ENCODE measurements at places on chromosomes 6 and 20.

GRCh38 chr6:78867370-78868040, at the start of gene IRAK1BP1:
IRAK1BP1 (plus strand) TSS chr6:78867551; CDS start chr6:78867577, 26 bp downstream.
- peak; percentile 41 for DNase-seq

- DNase-seq, result no peak
These were observed 158.3 kb downstream of the SYCP2 start for GRCh38 chr20:59774921-59775686.

GRCh38 chr6:45895569-45895968, 120.1 kb downstream of the CLIC5 start:
- DNase-seq, result no peak

- DNase-seq, result no peak
These were observed 44.1 kb upstream of the TGM2 start for GRCh38 chr20:38209054-38209675.

GRCh38 chr6:23111984-23112383, 542.6 kb downstream of the HDGFL1 start:
- peak; percentile 26 for DNase-seq

GRCh38 chr6:95574811-95575210, 2.5 kb upstream of the MANEA start:
- no peak for DNase-seq

GRCh38 chr20:59221049-59221706, 57.6 kb downstream of the ZNF831 start:
- DNase-seq, result no peak

- DNase-seq, result no peak
These were observed 11.0 kb downstream of the UNC5CL start for GRCh38 chr6:41027799-41028560.

Data from GM04504 (cell line).